ENCODE measurements at places on chromosomes 1 and 21. TPM values are rescaled to one million over a fixed set of nuclear protein-coding genes. Genes with fewer than 3 reads are reported as not detected.
A peak's percentile ranks its signal among the peaks of the same experiment; 100 is the strongest.

Gene AKR7A3
- total RNA-seq: 1.2 TPM

- DNase-seq: no peak
Measured at GRCh38 chr1:32257227-32257508, 6.1 kb downstream of the LCK start.

GRCh38 chr1:179823693-179824092 lies 53.9 kb downstream of the TOR1AIP2 start:
- no peak for DNase-seq

DNA sequence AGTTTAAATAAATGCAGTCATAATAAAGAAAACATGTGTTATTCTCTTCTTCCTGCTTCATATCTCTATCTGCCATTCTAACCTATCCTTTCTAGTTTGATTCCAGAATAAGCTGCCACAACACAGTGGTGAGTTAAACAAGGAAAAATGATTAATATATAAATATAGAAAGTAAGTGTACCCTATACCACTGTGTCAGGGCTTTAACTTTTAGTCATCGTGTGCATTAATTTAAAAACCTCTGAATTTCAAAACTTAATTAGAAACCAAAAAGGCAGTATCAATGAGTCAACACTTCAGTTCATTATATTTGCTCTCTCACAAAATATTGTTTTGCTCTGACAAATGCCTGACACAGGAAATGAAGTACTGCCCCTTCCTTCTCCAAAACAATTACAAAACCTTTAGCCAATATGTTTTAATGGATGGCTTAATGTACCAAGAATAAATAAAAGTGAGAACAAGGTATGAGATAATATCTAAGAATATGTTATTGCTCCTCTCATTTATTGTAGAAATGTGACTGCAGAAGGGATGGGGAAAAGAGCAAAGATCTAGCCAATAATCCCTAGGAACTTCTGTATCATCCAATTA lies 634.8 kb downstream of the KCNT2 start:
- no peak for DNase-seq

Gene LRRC39
- 1.2 TPM for total RNA-seq

- DNase-seq: no peak
Measured at GRCh38 chr1:169204157-169204556, 97.7 kb downstream of the ATP1B1 start.

Gene C4BPA
- total RNA-seq: 17.2 TPM

Gene PDZK1IP1
- not detected for total RNA-seq

Gene S100A2
- 1.7 TPM for total RNA-seq

- DNase-seq: no peak
Measured at GRCh38 chr1:2407166-2407990, 5.0 kb downstream of the PEX10 start.

DNA sequence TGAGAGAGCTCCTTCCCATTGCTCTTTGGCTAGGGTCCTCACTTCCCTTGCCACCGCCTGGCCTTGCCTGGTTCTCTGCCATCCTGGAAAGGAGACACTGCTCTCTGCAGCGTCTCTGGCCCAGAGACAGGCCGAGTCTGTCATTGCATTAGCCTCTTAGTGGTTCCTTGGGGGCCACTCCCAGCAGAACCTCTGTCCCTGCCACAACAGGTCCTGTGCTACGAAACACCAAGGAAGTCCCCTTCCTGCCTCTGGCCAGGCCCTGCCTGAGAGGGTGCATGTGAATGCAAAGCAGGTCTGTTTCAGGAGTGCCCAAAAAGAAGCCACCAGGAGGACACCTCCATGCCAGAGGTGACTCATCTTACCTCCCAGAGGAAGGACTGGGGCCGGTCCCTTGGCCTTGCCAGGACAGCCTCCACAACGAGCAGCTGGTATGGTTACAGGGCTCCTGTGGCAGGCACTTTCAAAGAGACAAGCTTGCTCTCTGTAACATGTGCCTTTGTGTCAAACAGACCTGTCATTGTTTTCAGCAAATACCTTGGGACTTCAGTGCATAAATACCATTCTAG lies 59.6 kb downstream of the VPS26C start:
- no peak for DNase-seq

- DNase-seq: no peak
Measured at GRCh38 chr1:67735206-67735605, 50.2 kb downstream of the GADD45A start.

- DNase-seq: no peak
Measured at GRCh38 chr1:192443616-192444015, 126.8 kb downstream of the RGS21 start.

DNA sequence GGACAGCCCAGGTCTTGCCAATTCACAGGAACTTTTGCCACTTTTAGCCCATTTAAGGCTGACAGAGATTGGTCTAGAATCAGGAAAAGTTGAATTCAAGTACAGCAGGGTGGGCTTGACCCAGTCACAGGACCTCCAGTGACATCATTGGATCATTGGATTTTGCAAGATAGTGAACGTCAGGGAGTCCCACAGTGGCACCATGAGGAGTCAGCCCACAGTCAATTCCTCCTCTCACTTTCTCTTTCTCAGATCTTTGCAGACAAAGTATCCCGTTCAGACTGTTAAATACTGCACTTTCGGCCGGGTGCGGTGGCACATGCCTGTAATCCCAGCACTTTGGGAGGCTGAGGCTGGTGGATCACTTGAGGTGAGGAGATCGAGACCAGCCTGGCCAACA lies 57.9 kb upstream of the TLR5 start:
- DNase-seq: no peak

GRCh38 chr1:72141875-72142274 lies 140.5 kb downstream of the NEGR1 start:
- no peak for DNase-seq

- no peak for DNase-seq
Measured at GRCh38 chr1:154987326-154987725, 4.2 kb downstream of the FLAD1 start.

GRCh38 chr1:200040481-200041138 lies 13.1 kb downstream of the NR5A2 start:
- DNase-seq: peak; percentile 70

- no peak for DNase-seq
Measured at GRCh38 chr1:156452907-156453306, 47.7 kb downstream of the MEF2D start.

Gene IVL
- total RNA-seq: not detected

Gene SPRR2D
- total RNA-seq: not detected

- no peak for DNase-seq
Measured at GRCh38 chr1:88134983-88135921, 548.8 kb upstream of the PKN2 start.

DNA sequence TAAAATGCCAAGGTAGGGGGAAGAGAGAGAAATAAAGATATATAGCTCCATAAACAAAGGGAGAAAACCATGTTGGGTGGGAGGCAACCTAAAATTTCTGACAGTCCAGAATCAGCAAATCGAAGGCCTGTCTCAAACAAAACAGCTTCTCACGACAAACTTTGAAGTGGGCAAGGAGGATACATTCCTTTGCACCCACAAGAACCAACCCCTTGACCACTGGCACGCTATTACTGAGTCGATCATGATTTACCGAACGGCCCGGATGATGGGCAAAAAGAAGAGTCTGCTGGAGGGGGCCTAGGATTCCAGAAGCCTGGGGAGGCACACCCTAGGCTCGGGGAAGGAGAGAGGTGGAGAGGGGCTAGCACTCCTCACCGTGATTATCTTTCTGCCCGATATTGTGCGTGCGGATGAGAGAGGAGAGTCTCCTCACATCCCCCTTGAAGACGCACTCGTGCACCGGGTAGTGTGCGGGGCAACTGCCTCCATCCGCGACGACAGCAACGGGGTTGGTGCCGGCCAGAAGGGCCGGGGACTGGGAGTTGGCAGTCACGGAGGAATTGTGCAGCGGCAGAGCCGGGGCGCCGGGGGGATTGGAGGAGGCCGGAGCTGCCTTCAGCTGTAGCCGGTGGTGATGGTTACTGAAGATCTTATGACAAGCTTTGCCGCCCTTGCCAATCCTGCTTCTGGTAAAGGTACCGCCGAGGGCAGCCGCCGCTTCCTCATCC lies 756 bp downstream of the ANKRD13C start:
- DNase-seq: peak; percentile 38

DNA sequence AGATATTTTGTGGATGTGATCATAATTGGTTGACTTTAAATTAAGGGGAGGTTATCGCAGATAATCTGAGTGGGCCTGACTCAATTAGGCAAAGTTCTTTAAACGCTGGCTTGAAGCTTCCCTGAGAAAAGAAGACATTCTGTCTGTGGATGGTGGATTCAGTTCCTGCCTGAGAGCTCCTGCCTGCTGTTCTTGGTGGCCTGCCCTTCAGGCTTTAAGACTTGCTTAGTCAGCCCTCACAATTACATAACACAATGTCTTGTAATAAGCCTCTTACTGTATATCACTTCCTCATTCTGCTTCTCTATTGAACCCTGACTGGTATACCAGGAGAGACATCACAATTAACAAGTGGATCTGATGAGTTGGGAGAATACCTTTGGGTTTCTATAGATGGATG lies 50.2 kb downstream of the KCNJ6 start:
- no peak for DNase-seq

DNA sequence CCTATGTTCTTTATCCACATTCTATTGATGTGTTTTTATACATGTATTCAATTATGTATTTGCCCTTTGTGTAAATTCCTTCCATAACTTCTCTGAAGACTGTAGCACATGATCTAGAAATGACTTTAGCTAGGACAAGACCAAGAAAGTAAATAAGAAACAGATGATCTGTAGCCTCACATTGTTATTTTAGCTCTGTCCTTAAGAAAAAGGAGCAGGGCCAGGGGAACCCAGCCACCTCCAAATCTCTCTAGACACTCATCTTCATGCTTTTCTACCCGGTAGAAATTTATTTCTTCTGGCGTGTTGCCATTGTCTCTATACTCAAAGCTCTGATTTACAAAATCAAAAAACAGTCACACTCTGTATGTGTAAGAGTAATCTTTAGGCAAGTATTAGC lies 27.1 kb downstream of the CDC7 start:
- no peak for DNase-seq

Gene LRRC71
- not detected for total RNA-seq

DNA sequence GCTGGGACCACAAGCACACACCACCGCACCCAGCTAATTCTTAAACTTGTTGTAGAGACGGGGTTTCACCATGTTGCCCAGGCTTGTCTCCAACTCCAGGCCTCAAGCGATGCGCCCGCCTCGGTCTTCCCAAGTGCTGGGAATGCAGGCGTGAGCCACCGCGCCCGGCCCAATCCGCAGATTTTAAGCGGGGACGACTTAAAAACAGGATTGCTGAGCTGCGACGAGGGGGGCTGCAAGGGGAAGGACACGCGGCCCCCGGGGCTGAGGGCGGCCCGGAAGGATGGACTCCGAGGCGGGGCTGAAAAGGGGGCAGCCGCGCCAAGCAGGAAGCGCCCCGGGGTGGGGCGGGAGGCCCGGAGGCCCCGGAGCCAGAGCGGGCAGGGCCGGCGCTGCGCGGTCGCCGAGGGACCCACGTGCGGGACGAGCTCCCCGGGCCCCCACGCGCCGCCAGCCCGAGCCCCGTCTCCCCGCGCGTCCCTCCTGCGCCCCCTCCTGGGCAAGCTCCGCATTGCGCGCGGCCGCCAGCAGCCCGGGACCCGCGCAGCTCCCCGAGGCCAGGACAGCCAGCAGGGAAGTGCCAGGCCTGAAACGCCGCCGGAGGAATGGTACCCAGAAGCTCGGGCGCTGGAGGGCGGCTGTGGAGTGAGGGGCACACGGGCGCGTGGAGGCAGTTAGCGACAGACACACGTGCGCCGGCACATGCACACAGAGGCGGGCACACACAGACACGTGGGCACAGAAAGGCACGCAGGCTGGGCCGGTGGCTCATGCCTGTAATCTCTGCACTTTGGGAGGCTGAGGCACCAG lies 5.5 kb upstream of the PRKCZ start:
- peak; percentile 86 for DNase-seq

DNA sequence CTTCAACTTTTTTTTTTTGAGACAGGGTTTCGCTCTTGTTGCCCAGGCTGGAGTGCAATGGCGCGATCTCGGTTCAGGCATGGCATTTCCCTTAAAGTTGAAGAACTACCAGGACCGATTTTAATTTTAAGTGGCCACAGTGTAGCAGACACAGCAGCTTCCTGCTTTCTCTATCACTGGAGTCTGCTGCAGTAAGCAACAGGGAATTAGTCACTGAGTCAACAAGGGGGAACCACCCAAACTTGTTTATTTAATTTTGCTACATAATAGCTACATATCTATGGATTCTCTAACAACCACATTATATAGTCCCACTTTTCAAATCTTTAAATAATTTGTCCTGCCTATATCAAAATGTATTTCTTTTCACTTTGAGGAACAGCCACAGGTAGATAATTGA lies 12.5 kb upstream of the TNNI3K start:
- no peak for DNase-seq

DNA sequence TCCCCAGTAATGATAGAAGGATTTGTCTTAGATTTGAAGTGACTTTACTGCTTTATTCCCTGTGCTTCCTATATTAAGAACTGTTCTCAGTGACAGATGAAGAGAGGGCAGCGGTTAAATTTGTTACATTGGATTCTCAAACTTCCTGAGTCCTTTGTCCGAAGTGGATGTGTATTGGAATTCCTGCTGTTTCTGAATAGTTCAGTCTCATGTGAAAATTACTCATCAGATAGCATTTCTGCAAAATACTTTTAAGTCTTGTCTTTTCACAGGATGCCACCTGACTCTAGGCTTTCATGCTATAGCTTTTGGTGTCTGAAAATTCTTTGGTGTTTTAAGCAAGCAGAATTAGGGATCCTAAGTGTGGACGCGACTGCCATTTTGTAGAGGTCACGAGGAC lies 83.6 kb downstream of the PRDM2 start:
- DNase-seq: no peak

- no peak for DNase-seq
Measured at GRCh38 chr1:108893141-108893530, 16.4 kb downstream of the GPSM2 start.

GRCh38 chr21:34808569-34809204 lies 139.9 kb downstream of the CLIC6 start:
- DNase-seq: no peak

DNA sequence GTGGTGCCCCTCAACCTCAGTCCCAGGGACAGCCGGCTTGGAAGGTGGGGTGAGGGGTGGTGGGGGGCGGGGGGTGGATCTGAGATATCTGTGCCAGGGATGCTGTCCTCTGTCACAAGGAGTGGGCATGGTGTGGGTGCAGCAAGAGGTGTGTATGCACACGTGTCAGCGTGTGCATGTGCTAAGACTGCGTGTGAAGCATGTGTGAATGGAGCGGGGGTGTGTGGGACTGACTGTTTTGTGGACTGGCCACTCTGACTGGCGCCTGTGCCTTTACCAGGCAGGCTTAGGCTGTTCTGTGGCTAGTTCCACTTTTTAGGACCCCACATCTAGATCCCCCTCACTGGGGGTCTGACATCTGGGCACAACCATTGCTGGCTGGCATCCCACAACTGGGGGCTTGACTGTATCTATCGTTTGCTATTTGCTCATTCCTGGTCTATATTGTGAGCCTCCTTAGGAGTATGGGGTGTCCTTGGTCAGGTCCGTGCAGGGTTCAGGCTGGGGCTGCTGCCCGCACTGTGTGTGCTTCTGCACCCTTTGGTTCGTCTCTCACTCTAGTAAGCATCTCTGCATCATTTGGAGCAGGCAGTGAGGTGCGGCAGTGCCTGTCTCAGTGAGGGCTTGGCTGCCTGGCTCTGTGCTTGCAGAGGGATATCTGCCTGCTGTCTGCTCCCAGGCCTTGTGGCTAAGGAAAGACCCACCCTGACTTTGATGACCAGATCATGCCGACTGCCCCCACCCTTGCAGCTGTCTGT lies 1.9 kb downstream of the AMPD2 start:
- no peak for DNase-seq
